ENCODE measurements at places on chromosomes 1 and 21.

- DNase-seq = no peak
These were observed 45.0 kb upstream of the AIM2 start for GRCh38 chr1:159121526-159121925.

DNA sequence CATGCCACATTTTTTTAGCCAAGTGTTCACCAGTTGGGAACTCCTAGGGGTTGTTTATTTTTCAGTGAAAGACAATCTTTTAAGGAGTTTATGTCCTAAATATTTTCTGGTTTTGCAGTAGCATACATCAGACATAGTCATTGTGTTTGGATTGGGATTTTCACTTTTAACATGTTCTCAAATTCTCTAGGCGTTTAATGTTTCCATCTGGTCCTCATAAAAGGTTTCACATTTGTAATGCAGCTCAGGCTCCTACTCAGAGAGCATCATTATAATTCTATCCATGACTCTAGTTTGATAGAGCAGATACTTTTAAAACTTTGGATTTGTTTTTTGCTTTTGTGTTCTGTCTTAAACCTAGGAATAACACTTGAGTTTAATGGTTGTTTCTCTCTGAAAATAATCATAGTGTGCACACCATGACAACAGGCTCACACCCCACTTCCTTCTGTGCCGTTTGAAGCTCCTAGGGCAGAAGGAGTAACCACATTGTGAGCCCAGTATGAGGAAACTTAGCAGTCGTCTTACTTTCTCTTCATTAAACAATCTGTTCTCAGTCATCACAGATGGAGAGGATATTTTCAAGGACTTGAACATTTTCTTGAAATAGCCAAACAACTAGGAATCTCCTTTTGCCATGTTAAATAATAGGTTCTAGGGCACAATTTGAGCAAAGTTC, 219.6 kb downstream of the PDE4B start:
- no peak for DNase-seq

DNA sequence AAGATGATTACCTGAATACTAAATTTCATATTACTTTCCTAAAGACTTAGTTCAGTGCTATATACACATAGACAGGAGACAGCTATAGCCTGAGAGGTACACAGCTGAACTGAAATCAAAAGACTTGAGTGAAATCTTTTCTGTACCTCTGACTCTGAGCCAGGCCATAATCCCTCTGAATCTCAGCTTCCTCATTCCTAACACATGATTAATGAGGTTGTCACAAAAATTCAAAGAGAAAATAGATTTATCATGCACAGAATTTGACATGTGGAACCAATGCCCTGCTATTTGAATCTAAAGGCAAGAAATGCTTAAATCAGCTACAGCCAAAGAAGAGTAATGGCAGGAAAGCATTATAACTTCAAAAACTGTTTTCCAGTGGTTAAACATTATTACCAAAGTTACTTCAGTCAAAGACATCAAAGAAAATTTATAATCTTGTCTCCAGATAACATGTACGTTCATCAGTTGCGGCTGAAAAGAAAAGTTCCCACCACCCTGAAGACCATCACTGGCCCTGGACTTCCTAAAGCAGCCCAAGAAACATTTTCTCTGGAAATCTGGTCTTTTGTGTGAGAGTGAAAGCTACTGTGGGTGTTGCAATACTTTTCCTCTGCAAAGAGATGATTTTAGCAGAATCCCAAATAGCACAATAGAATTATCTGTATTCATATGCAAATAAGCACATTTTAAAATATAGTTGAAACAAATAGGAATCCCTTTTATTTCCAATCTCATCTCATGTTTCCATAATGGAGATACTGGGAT, 13.8 kb upstream of the ATP1A1 start:
- no peak for DNase-seq

DNA sequence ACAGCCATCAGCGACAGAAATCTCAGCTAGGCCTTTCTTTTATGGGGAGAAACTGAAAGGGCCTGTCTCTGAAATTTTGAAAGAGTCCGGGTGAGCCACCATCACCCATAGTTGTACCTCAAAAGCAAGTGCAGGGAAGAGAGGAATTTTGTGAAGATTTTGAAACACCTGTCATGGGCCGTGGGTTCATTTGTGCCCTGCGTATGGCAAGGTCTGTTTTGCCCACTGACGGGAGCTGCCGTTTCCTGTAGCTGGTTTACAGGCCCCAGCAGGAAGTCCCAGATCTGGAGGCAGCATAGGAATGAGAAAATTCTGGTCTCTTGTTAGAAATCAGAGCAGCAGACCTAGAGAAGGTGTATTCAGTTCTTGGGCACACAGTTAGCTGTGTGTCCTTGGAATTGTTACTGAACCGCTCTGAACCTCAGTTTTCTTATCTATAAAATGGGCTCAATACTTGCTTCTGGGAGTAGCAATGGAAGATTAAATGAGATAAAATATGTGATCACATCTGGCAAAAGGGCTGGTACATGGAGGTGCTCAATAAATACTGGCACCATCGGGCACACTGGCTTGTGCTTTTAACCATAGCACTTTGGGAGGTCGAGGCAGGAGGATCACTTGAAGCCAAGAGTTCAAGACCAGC, 52.5 kb downstream of the MAN1C1 start:
- DNase-seq = no peak

DNA sequence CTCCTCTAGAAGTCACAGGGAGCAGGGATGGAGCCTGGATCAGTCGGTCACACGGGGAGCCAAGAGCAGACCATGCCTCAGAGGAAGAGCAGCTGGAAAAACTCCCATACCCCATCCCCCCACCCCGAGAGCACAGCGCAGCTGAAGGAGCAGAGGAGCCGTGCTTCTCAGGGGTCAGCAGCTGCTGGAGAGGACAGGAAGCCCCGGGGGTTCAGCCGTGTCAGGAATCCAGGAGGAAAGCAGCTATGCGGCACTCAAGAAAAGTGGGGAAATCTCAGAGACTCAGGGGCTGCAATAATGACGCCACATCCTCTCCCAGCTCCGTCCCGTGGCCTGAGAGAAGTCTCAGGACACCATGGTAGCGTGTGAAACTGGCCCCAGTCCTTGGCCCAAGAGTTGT, 102.3 kb downstream of the NPHP4 start:
- DNase-seq = no peak

GRCh38 chr1:66160719-66161118, 368.0 kb downstream of the PDE4B start:
- no peak for DNase-seq

DNA sequence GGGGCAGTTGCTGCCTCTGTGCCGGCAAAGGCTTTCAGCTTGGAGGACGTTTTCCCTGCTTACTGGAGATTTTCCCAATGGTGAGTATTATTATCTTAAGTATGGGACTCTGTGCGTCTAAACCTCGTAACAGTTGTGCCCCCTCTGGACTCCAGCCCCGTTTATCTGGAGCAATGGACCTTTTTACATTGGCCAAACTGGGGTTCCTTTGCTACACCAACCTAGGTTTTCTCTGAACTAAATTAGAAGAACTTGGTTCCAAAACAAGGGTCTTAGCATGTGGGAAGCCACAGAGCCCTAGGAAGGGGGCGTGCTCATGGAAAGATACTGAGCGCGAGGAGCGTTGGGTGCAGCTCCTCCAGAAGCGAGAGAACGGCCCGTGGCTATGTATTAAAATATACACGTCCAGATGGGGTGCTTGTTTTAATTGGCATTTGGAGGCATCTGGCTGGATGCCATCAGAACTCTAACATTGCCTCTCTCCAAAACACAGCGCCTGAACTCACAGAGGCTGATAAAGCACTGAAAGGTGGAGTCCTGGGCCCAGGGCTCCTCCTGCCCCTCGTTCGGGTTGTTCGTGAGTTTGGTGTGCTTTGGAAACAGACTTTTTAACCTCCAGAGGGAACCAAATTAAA, 28.4 kb downstream of the POFUT2 start:
- DNase-seq = peak; percentile 1

DNA sequence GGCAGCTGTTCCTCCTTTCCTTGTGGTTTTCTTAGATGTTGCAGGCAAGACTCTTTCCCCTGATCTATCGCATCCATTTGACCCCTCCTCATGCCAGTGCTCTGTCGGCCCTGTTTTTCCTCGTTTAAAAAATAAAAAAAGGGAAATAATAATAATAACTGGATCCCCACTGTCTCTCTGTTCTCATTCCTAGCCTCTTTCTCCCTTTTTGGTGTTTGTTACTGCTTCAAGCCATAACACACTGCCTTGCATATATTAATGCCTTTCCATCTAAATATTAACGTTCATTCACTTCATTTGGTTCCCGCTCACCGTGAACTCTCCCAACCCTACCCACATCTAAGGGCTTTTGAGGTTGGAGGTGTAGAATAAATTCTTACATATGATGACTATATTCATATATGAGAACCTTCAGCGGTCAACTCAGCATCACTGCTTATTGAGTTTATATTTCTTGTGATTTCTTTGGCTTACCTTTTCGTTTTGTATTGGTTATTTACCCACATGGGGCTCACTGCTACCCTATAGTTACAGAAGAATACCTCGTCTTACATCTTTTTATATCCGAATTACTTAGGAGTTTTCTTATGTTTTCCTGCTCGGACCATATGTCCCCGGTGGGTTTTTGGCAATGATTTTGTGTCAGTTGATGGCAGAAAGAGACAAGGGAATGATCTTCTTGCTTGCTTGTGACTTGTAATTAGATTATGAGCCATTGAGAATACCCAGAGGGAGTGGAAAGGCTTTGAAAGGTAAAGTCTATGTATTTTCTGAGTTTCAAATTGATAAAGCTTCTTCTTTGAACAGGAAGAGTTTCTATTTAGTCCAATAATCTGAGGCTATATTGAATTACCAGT, 805 bp downstream of the ATG4C start:
- no peak for DNase-seq

DNA sequence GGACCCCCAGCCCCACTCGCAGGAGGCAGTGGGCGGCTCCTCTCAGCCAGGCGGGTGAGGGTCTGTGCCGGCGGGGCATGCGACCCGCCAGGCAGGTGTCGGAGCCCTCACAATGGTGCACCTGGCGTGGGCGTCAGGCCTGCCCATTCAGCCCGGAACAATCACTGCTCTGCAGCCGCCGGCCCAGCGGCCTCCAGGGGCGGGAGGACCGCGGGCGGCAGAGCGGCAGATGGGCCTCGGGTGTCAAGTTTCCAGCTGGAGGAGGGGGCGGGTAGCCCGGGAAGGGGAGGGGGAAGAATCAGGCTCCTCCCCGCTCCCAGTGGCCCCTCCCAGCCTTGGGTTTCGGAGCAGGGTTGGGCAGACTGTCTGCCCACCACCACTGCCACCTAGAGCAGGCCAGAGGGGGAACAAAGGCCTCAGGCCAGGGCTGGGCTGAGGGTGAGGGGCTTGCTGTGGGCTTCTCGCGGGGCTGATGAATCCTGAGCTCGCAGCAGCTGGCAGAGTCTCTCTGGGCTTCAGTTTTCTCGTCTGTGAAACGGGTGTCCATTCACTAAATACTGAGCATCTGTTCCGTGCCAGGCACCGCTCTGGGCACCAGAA, 39.5 kb upstream of the CASZ1 start:
- DNase-seq = peak; percentile 95

GRCh38 chr1:232589812-232590743, 39.9 kb downstream of the SIPA1L2 start:
- peak; percentile 61 for DNase-seq

DNA sequence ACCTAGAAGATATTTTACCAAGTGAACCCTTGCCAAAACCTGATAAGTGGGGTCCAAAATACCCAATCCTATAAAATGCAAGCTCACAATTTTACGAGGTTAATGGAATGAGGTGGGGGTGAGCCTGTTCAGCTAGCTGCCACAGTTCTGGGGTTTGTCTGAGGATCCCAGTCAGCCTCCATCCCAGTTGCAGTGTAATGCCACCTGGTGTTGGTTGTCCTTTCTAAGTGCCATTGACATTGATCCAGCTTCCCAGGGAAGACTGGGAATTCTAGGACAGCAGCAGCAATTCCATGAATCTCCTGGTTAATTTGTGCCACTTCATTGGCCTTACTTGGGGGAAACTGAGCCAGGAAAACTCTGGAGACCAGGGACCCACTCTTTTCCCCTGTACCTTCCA, 298.3 kb downstream of the RWDD3 start:
- DNase-seq = no peak

DNA sequence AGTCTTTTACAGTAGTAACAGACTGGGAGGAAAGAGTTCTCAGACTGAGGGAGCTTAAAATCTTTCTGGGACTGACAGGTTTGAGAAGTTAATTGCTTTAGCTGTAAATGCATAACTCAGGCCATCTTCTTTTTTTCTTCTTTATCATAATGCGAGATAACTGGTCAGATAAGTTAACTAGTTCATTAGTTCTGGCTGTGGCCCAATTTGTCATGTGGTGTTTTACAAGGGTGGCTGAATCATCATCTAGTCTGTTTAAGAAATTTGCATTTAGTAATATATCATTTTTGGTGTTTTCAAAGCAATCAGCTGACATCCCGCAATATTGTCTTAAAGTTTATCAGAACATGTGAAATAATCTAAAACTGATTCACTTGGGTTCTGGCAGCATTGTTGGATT, 14.0 kb downstream of the HSD3B2 start:
- DNase-seq = no peak

GRCh38 chr1:151529211-151529702, 10.9 kb upstream of the TUFT1 start:
- DNase-seq = no peak

- no peak for DNase-seq
These were observed 8.5 kb downstream of the UBQLN4 start for GRCh38 chr1:156045076-156045475.

DNA sequence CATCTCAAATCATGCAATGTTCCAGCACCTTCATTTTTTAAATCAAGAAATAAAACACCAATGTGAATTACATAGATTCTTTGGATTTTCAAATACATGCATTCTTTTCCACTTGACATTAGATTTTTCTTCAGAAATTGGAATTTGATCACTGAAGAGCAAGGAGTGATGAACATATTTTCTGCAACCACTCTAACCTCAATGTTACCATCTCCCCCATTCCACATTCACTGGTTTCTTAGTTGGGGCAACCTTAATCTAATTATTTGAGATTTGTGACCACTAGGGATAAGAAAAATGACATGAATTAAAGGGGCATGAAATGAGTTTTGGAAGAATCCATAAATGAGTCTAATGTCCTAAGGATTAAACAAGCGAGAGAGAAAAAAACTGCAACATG, 168.7 kb upstream of the NR5A2 start:
- no peak for DNase-seq

DNA sequence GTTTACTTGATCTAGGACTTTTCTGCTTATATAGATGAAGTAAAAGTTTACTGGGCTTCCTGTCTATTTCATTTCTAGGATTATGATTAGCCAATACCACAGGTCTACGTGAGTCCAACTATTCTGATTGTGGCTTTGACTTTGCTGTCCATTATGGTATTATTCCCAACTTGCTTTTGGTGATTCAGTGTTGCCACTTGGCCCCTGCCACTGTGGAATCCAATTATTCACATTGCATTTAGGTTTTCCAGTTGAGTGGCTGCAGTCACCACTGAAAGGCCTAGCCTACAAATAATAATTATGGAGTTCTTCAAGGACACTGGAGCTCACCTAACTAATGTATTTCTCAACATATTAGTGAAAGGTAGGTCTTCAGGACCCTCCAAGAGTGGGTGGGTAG, 574.3 kb upstream of the USP24 start:
- no peak for DNase-seq

- no peak for DNase-seq
These were observed 1265.9 kb downstream of the BRINP3 start for GRCh38 chr1:189211742-189212141.

Data from ELF-1 (cell line).